ENCODE measurements at places on chromosomes 4 and X.
A peak's percentile ranks its signal among the peaks of the same experiment; 100 is the strongest.

DNA sequence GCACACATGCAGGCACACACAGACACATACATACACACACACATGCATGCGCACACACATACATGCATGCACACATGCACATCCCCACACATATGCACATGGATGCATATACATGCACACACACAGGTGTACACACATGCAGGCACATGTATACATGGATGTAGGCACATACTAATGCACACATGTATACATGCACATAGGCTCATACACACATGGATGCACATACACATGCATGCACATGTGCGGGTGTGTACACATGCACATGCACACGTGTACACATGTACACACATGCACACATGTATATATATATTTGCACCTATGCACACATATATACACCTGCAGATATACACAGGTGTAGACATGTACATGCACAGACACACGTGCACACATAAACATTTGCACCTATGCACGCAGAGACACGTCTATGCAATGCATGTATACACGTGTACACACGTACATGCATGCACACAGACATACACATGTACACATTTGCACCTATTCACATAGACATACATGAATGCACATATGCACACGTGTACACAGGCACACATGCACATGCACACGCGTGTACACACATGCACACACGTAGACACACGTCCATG, 4.0 kb downstream of the PLCXD1 start:
- no peak for DNase-seq

GRCh38 chr4:147942729-147943128, 210.8 kb downstream of the ARHGAP10 start:
- no peak for DNase-seq

DNA sequence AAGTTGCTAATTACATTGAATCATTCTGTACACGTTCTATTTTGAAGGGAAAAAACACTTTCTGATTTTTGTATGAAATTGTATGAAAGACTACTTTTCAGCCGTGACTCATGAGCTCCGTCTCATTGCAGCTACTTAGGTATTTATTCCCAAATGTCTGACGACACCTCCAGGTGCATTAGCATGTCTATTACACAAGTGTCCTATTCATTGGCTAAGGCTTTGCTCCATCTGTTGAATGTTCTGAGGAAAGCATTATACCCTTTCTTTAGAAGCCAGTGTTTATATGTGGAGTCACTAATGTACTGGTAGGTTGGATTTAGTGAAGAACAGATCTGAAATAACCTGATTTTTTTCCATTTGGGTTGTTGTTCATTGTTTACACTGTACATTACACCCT, 51.8 kb downstream of the MAP7D3 start:
- DNase-seq: no peak

DNA sequence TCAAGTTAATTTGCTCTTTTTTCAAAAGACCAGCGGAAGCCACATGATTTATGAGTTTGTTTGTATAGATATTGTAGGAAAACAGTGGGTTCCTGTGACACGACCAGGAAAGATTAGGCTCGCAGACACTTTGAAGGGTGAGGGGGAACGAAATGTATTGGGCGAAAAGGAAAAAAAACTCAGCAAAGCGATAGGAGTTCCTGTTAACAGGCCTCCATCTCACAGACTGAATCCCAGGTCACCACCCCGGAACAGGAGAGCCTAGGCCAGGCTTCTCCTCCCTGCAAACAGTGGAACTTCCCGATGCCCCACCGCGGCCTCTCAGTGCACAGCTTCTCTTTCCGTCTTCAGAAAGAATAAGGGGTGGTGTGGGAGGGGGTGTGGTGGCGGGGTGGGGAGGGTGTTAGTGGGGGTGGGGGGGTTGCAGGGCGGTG, 181.8 kb upstream of the GPRIN3 start:
- DNase-seq: peak; percentile 76

- DNase-seq: no peak
These were observed 2.5 kb upstream of the DUSP9 start for GRCh38 chrX:153644356-153645125.

DNA sequence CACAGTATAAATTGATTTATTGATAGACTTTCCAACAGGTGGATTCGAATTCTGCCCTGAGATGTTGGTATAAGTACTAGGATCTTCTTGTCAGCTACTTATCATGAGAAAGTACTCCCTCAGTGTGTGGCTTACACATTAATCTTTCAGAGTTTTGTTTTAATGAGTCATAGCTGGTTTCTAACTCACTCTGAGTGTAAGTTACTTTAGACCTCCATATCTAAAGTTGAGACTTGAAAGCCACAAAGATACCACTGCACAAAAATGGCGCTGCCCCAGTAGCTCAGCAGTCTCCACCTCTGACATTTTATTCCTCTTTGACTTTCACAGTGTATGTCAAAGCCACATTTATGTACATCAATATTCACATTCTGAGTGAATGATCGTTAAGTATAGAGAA, 318.5 kb downstream of the ARAP2 start:
- no peak for DNase-seq

DNA sequence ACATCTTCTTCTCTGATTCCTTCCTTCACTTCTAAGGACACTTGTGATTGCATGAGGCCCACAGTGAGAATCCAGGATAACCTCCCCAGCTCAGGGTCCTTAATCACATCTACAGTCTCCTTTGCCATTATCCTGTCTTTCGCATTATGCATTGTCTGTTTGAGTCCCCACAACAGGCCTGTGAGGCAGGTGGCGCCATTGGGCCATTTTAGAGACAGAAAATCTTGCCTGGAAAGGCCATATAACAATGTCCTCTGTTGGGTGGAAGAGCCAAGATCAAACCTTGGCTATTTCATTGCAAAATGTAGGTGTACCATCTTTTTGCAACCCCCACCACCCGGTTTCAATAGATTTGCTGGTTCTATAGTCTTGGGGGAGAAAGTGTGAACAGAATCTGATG, 11.8 kb upstream of the DCUN1D4 start:
- DNase-seq: peak; percentile 81

GRCh38 chr4:108345862-108346817, 177.4 kb upstream of the LEF1 start:
- DNase-seq: no peak

DNA sequence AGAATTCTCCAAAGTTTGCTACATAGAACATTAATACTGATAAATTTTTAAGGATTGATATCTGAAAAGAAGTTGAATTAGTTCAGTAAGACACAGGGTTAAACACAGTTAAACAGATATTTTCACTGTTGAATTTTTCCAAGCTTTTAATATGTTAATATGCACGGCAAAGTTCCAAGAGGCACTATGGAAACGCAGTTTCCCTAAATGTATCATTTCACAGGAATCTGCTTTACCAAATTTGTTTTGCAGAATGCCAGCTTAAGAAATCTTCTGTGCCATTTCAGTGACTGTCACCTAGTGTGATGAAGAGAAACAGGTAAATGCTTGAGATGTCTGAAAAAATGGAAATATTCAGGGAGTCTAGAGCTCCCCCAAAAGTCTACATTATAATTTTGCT, 395.9 kb upstream of the GRIA3 start:
- no peak for DNase-seq

GRCh38 chrX:82224961-82225360, 1023.1 kb downstream of the SH3BGRL start:
- no peak for DNase-seq

- DNase-seq: no peak
These were observed 192.1 kb upstream of the PCDH10 start for GRCh38 chr4:132956962-132957361.

DNA sequence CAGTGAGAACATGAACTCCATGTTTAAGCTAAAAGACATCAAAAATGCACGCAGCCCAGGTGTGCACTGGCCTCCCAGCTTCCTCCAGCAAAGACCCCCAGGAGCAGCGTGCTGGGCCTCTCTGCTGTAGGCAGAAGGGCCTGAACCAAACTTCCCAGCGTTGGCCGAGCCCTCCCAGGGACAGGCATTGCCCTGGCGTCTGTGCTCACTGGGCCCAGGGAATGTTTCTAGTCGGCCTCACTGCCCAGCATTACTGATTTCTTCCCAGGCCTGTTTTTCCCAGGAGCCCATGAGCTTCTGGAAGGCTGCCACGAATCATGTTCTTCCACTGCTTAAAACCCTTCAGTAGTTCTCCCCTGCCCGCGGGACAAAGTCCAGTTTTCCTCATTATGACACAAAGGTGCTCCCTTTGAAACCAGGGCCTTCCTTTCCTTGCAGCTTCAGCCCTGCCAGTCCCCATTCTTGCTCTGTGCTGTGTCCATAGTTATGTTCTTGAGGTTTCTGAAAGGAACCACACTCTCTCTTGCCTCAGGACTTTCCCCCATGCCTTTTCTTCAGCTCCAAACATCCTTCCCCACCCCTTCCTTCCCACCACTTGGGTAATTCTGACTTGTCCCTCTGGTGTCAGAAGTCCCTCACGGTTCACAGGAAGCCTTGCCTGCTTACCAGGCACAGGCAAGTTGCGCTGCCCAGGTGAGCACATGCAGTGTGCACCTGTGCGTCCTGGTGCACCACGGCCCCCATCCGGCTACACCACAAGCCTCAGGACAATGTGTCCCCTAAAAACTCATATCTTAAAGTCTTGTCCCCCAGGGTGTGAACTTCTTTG, 93.4 kb upstream of the ENPP6 start:
- DNase-seq: no peak

DNA sequence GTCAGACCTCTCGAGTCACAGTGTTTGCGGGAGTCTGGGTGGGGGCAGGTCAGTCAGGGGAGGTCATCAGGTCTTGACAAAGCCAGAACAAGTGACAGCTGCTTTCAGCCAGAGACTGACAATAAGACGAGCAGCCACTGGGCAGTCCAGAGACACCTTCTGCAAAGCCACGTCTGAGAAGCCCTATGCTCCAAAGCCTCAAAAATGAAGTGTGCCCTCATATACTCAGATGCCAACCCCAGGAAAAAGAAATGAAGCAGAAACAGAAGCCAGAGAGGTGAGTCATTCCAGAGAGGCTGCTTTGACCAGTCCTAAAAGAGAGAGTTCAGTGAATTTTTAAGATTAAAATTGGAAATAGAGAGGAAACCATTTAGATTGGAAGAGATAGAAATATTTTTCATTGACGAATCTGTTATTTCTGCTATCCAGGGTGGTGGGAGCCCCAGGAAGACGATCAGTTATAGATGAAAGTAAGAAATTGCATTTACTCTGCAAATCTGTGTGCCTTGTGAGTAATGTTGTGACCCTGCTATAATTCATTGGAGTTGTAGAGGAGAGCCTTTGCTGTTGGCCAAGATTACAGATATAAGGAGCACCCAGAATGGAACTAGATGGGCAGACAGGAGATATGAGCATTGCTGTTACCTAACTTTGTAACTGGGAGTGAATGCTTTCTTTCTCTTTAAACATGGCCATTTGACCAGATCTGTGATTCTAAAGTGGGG, 77.9 kb downstream of the LRRC66 start:
- no peak for DNase-seq

- peak; percentile 36 for DNase-seq
These were observed 547.5 kb downstream of the NLGN4X start for GRCh38 chrX:5681159-5681558.

GRCh38 chr4:81605271-81605670, 133.6 kb upstream of the RASGEF1B start:
- peak; percentile 59 for DNase-seq

- no peak for DNase-seq
These were observed 7.2 kb downstream of the CTSO start for GRCh38 chr4:155946486-155946885.

DNA sequence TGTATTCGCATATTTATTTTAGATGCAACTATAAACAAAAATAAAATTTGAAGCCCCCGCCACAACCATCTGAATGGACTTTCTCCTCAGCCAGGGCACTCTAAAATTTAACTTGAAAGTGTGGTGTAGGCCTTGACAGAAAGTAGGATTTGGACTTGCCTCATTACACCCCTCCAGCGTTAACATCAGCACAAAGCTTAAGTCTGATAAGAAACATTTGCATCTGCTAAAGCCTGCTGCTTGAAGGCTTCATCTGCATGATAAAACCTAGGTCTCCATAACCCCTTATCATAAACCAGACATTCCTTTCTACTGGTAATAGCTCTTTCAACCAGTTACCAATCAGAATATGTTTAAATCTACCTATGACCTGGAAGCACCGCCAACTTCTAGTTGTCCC, 1046.5 kb downstream of the FAT4 start:
- no peak for DNase-seq

DNA sequence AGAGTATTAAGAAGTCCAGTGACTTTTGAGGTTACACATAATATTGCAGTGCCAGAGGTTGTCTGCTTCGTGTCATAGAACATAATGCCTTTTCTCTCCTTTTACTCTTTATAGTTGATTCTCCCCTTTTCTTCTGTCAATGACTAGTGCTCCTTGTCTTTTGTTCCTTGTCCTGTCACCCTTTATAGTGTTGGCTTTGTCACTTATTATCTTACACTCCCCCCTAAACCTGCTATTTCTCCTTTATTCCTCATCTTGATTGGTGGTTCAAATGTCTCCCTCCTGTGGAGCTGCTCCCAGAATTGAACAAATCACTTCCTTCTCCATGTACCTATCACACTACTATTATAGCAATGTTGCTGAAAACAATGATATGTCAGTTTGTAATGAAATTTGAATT, 856.6 kb upstream of the GRID2 start:
- no peak for DNase-seq

- no peak for DNase-seq
These were observed 128.2 kb upstream of the ENPEP start for GRCh38 chr4:110347805-110348204.

GRCh38 chr4:3780347-3781171, 14.4 kb downstream of the ADRA2C start:
- DNase-seq: no peak

- peak; percentile 50 for DNase-seq
These were observed 25.6 kb downstream of the ELF4 start for GRCh38 chrX:130084631-130085237.

DNA sequence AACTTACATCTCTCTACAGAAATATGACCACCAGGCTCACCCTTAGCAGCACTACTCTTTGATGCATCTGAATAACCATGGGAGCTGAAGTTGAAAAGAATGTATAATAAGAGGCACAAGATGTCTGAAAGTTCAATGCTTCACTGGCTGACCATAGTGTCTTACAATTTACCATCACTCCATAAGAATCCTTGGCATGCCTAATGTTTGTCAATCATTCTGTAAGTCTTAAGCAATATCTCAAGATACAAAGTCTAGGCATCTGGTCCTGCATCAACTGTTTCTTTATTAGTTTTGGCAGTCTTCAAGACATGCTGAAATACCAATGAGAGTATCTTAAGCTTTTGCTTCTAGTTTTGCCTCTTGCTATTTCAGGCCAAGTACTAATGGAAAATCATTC, 755.5 kb downstream of the STIM2 start:
- no peak for DNase-seq

DNA sequence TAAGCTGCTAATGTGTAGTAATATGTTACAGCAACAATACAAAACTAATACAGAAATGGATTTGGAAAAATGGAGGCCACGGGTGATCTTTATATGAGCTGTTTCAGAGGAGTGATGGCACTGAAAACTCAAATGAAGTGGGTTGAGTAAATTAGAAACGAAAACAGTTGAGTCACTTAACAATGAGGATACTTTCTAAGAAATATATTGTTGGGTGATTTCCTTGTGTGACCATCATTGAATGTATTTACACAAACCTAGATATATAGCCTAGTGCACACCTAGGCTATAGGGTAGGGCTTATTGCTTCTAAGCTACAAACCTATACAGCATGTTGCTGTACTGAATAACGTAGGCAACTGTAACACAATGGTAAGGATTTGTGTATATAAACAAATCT, 30.5 kb upstream of the DHX15 start:
- no peak for DNase-seq

- DNase-seq: no peak
These were observed 14.6 kb downstream of the NDUFB11 start for GRCh38 chrX:47129899-47130358.

GRCh38 chr4:39883646-39884045, 94.1 kb downstream of the PDS5A start:
- DNase-seq: peak; percentile 32

All from suppressor macrophage (primary cell).